ENCODE measurements at places on chromosomes 7 and 10. TPM values are rescaled to one million over a fixed set of nuclear protein-coding genes. Genes with fewer than 3 reads are reported as not detected.

The CARD11 gene
- total RNA-seq: 107 TPM

DNA sequence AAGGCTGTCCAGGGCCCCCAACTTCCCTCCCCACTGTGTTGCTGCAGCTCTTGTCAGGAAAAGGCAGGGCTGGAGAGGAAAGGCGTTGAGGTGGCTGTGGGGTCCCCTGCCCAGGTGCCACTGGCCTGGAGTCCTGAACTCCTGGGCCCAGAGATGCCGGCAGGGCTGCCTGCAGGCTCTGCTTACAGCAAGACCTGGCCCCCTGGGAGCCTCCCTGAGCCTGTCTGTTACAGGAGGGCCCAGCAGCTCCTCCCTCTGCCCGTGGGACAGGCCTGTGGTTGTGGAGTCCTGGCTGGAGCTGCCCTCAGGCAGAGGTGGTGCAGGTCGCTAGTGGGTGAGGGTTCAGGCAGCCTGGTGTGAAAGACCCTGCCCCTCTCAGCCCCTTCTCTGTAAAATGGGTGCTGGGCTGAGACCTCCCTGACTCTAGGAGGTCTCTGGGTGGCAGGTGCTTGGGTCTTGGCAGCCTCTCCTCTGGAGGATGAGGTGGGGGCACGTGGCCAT lies 9.9 kb downstream of the ANTXRL start:
- no peak overlapping the region for H3K27ac ChIP-seq
- H3K27me3 ChIP-seq: no peaks in the 10 kb centered on the region
- no peaks in the 10 kb centered on the region for H3K36me3 ChIP-seq
- peaks cover 24% of the 10 kb centered on the region for H3K4me1 ChIP-seq
- H3K4me3 ChIP-seq: no peak overlapping the region

The HECW1 gene
- not detected for total RNA-seq

GRCh38 chr7:123824754-123825067 lies 20.3 kb upstream of the HYAL4 start:
- no peak for DNase-seq
- H3K4me1 ChIP-seq: peaks cover 17% of the 10 kb centered on the region
- H3K27ac ChIP-seq: no peak overlapping the region
- H3K36me3 ChIP-seq: no peaks in the 10 kb centered on the region
- peaks cover 11% of the 10 kb centered on the region for H3K27me3 ChIP-seq

DNA sequence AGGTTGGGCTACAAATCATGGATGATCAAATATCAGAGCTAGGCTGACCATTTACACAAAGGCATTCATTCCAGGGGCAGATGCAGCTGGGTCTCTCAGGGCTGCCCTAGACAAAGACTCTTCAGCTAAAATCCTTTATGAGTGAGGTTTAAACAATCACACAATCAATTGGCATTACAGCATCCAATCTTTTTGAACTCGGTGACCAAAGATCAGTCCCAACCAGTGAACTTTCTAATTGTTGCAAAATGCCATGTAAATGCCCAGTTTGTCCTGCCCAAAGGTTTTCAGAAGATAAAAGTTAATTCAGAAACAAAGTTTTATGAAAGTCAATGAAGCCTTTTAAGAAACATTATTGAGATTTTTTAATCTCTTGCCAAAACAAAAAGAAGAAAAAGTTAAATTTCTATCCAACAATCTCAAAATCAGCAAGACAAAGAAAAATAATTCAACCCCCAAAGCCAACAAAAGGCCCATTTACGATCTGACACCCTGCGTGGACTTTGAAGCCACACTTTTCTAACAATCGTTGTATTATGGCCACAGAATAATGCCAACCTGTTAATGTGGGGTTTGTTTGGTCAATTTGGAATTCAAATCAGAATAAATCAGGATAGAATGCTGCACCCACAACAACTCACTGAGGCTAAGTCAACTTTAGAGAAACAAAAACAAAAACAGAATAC lies 40.9 kb downstream of the GPR37 start:
- H3K27ac ChIP-seq: no peak overlapping the region
- no peaks in the 10 kb centered on the region for H3K27me3 ChIP-seq
- no peaks in the 10 kb centered on the region for H3K36me3 ChIP-seq
- no peak for DNase-seq

DNA sequence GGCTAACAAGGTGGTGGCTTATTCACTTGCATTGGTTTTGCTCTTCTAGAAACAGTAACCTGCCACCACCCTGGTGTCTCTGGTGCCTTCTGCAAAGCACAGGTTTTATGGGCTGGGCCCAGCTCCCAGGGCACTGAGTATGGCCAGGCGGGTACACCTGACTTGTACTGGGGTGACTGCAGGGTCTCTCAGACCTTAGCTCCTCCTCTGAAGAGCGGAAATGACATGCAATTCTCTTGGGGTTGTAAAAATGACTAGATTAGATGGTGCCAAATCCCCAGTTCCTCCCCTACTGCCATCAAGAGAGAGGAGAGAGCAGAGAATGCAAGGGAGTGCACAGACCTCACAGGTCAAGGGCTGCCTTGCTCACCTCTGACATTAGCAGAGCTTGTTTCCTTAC lies 14.7 kb downstream of the ESYT2 start:
- DNase-seq: peak; percentile 74
- peaks cover 10% of the 10 kb centered on the region for H3K36me3 ChIP-seq
- peaks cover 93% of the 10 kb centered on the region for H3K4me1 ChIP-seq
- H3K27me3 ChIP-seq: no peaks in the 10 kb centered on the region
- peak overlapping the region; percentile 57 for H3K4me3 ChIP-seq

- no peaks in the 10 kb centered on the region for H3K4me1 ChIP-seq
- H3K36me3 ChIP-seq: peaks cover 38% of the 10 kb centered on the region
- H3K4me3 ChIP-seq: no peak overlapping the region
- no peak for DNase-seq
- no peak overlapping the region for H3K27ac ChIP-seq
These were observed 25.2 kb downstream of the LOXL4 start for GRCh38 chr10:98242823-98243222.

GRCh38 chr7:44977304-44977958 lies 1.4 kb downstream of the MYO1G start:
- H3K4me3 ChIP-seq: peak overlapping the region; percentile 97
- H3K27me3 ChIP-seq: no peaks in the 10 kb centered on the region
- H3K27ac ChIP-seq: peak overlapping the region; percentile 100
- DNase-seq: peak; percentile 94
- peaks cover 77% of the 10 kb centered on the region for H3K36me3 ChIP-seq
- H3K4me1 ChIP-seq: peaks cover 60% of the 10 kb centered on the region

The SLC4A2 gene
- 50.5 TPM for total RNA-seq

- no peaks in the 10 kb centered on the region for H3K4me1 ChIP-seq
- DNase-seq: no peak
- H3K27ac ChIP-seq: no peak overlapping the region
- H3K4me3 ChIP-seq: no peak overlapping the region
These were observed 196.9 kb upstream of the RHOBTB1 start for GRCh38 chr10:61140765-61141392.

DNA sequence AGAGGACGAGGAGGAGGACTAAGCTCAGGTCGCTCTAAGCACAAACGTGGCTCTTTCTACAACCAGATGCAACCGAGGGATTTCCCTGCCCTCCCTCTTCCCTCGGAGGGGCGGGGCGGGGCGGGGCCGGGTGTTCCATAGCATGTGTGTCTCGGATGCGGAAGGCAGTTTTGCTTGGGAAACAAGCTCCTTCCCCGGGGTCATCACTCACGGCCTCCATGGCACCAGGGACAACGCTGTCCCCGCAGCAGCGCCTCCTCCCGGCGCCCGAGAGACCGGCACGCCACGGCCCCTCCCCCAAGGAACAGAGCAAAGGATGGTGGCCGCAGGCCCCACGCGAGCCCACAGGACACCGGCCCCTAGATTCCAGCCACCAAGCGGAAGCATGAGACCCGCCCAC lies 110.5 kb downstream of the PAXIP1 start:
- H3K4me1 ChIP-seq: no peaks in the 10 kb centered on the region
- no peaks in the 10 kb centered on the region for H3K27me3 ChIP-seq
- no peaks in the 10 kb centered on the region for H3K36me3 ChIP-seq
- DNase-seq: no peak

DNA sequence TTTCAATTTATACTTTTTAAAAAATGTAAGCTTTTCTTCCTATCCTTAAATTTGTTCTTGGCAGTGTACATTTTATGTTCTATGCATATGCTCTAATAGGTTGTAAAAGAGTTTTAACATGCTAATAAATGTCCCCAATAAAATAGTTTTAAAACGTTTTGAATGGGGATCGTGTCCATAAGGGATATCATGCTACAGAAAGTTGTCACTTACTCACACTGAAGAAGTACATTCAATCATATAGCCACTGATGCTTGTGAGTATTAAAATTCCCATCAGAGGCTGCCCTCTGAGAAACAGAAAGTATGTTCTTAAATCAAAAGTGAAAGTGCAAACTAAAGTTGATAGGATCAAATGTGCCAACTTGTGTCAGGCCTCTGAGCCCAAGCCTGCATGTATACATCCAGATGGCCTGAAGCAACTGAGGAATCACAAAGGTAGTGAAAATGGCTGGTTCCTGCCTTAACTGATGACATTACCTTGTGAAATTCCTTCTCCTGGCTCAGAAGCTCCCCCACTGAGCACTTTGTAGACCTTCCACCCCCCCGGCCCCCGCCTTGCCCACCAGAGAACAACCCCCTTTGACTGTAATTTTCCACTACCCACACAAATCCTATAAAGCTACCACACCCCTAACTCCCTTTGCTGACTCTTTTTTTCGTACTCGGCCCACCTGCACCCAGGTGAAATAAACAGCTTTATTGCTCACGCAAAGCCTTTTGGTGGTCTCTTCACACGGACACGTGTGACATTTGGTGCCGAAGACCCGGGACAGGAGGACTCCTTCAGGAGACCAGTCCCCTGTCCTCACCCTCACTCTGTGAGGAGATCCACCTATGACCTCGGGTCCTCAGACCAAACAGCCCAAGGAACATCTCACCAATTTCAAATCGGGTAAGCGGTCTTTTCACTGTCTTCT lies 877 bp upstream of the NOD1 start:
- peak overlapping the region; percentile 73 for H3K27ac ChIP-seq
- DNase-seq: peak; percentile 48
- peaks cover 2% of the 10 kb centered on the region for H3K36me3 ChIP-seq
- H3K4me3 ChIP-seq: peak overlapping the region; percentile 91
- peaks cover 44% of the 10 kb centered on the region for H3K4me1 ChIP-seq

The OR2A12 gene
- not detected for total RNA-seq

The GNAT3 gene
- not detected for total RNA-seq

DNA sequence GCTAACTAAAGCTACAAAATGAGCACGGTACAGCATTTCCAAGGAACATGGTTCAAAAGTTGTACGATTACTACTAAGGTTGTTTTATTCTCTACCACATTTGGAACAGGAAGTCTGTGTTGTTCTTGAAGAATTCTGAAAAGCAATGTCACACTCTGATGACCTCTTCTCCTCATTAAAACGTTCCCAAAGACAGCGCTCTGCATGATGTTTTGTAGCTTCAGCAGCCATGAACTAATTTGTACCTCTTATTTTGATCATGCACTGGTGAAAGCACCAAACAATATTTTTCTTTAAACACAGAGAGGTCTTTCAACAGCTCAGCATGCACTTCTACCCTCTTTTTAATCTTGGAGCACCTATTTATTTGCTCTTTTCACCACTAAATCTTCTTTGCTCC lies 75.0 kb upstream of the TES start:
- no peaks in the 10 kb centered on the region for H3K4me1 ChIP-seq
- no peak overlapping the region for H3K27ac ChIP-seq

- H3K4me3 ChIP-seq: no peak overlapping the region
- H3K36me3 ChIP-seq: peaks cover 5% of the 10 kb centered on the region
- DNase-seq: no peak
- peaks cover 57% of the 10 kb centered on the region for H3K27me3 ChIP-seq
These were observed 2.0 kb downstream of the GFRA1 start for GRCh38 chr10:116270771-116271592.

- no peaks in the 10 kb centered on the region for H3K36me3 ChIP-seq
- DNase-seq: no peak
- no peaks in the 10 kb centered on the region for H3K4me1 ChIP-seq
- no peak overlapping the region for H3K4me3 ChIP-seq
- no peak overlapping the region for H3K27ac ChIP-seq
These were observed 61.2 kb upstream of the INPP5A start for GRCh38 chr10:132476146-132477065.

The PRKCQ gene
- total RNA-seq: 45.2 TPM

DNA sequence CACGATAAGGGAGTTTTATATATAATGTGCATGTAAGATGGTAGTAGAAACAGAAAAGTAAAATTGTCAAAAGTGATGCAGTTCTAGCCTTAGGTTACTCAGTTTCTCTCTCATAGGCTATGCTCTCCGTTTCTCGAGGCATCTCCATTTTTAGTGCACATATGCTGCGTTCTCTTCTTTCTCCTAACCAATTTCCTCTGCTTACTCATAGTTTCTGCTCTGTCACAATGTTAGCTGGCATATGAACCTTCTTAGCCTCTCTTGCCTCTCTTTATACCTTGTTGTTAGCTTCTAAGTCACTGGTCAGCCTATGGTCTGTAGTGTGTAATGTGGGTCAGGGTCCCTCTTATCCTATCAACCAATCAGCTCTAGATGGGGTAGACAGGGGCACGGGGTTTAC lies 280.6 kb upstream of the ETV1 start:
- no peaks in the 10 kb centered on the region for H3K4me1 ChIP-seq
- H3K36me3 ChIP-seq: no peaks in the 10 kb centered on the region
- H3K27me3 ChIP-seq: peaks cover 2% of the 10 kb centered on the region

GRCh38 chr10:65611592-65611991 lies 1314.2 kb upstream of the LRRTM3 start:
- H3K4me1 ChIP-seq: no peaks in the 10 kb centered on the region
- no peaks in the 10 kb centered on the region for H3K36me3 ChIP-seq
- no peaks in the 10 kb centered on the region for H3K27me3 ChIP-seq
- no peak for DNase-seq
- H3K4me3 ChIP-seq: no peak overlapping the region

The CXCL12 gene
- not detected for total RNA-seq

The RUFY2 gene
- 8.1 TPM for total RNA-seq

The ASB4 gene
- not detected for total RNA-seq

DNA sequence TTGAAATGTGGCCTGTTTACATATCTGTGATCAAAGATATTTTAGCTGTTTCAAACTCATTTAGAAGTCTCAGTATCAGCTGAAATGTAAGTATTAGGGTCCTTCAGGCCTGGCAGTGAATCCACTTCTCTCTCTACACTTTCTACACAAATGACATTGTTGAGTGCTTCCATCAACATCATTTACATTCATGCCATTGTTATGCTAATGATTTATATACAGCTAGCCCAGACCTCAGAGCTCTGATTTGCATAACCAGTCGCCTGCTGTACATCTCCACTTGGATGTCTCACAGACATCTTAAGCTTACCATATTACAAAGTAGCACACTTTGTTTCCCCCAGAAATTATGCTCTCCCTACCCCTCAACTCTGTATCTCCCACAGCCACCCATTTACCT lies 71.6 kb downstream of the GSDME start:
- no peak overlapping the region for H3K4me3 ChIP-seq
- H3K36me3 ChIP-seq: peaks cover 34% of the 10 kb centered on the region
- DNase-seq: no peak

The ITGB8 gene
- not detected for total RNA-seq

DNA sequence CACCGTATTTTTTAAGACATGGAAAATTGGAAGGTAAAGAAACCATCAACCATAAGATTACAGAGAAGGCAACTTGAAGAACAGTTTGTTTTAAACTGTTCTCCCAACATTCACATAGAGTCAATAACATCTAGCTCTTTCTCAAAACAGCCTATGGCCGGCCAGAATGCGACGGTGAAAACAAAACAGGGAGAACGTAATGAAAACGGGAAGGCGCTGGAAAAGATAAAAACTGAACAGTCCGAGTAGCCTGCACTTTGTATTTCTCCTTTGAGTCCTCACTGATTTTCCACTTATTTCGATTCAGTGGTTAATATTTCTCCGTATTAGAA lies 637 bp downstream of the MICU1 start:
- H3K36me3 ChIP-seq: no peaks in the 10 kb centered on the region
- peaks cover 10% of the 10 kb centered on the region for H3K4me1 ChIP-seq
- peak overlapping the region; percentile 86 for H3K27ac ChIP-seq
- H3K4me3 ChIP-seq: peak overlapping the region; percentile 97

GRCh38 chr10:124693801-124694416 lies 50.3 kb downstream of the FAM53B start:
- H3K4me1 ChIP-seq: peaks cover 91% of the 10 kb centered on the region
- H3K4me3 ChIP-seq: peak overlapping the region; percentile 40
- peak; percentile 62 for DNase-seq
- peaks cover 43% of the 10 kb centered on the region for H3K36me3 ChIP-seq
